Brain (organoid and tissue), 16 donors: ENCODE measurements at places on chromosomes 5 and 9. TPM values are rescaled to one million over a fixed set of nuclear protein-coding genes. Genes with fewer than 3 reads are reported as not detected.

- DNase-seq, result no peak
Observed at GRCh38 chr5:84303315-84303714, 81.4 kb downstream of the EDIL3 start.

GRCh38 chr9:96383165-96383942, at the start of gene SLC35D2:
Gene SLC35D2, minus strand, starts transcription at chr9:96383711. Its CDS starts 77 bp downstream, at chr9:96383634.
- no peak for DNase-seq

DNA sequence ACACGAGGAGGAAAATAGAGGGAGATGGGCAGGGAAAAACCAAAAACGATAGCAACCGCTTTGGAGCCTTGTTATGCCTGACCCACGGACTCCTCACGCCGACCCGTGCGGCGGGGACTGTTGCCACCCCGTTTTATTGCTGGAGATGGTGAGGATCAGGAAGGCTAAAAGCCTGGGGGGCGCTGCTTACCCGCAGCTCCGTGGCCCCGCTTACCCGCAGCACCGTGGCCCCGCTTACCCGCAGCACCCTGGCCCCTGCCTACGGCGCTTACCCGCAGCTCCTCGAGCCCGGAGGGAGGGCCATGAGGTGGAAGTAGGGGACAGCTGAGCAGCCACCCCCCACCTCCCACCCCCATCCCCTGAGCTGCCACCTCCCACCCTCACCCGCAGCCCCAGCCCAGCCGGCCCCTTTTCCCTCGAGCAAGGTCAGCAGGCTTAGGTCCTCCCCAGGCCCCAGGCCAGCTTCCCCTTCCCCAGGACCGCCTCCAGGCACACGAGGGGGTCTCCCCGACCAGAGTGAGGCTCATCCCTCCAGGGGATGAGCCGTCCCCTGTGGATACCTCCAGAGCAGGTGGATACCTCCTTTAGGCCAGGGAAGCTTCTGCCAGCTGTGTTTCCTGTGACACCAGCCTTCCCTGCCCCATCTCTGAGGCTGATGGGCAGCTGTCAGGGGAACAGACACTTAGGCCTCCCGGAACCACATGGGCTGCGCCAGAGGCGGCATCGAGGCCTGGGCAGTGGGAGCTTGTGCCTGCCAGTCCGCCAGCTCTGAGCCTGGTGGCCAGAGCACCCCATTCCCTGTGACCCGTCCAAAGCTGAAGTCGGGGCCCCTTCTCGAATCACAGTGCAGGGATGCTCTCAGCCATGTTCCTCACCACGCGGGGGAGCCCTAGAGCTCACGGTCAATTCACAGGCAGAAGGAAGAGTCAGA, 92.3 kb downstream of the LMX1B start:
- DNase-seq, result no peak

- no peak for DNase-seq
Observed at GRCh38 chr5:73816656-73817420, 190.8 kb downstream of the ARHGEF28 start.

GRCh38 chr5:125835293-125836172, 587.7 kb upstream of the GRAMD2B start:
- peak; percentile 77 for DNase-seq

- peak; percentile 95 for DNase-seq
Observed at GRCh38 chr5:95280401-95281095, 4.3 kb downstream of the MCTP1 start.

DNA sequence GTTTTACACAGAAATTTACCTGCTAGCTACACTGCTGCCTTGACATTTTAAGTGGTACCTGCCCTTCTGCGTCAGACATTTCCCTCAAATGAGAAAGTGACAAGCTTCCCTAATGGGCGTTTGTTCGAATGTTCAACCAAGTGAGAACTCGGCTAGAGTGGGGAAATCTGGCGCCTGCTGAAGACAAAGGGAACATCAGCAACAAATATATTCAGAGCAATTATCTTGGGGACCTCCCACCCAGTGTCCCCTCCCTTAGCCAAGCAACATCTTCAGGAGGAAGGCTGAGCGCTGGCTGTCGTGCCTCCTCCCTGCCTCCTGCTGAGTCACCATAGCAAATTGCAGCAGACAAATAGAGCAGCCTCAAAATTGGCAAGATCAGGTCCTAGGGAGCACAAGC, 57.1 kb downstream of the MFAP3 start:
- DNase-seq, result no peak

DNA sequence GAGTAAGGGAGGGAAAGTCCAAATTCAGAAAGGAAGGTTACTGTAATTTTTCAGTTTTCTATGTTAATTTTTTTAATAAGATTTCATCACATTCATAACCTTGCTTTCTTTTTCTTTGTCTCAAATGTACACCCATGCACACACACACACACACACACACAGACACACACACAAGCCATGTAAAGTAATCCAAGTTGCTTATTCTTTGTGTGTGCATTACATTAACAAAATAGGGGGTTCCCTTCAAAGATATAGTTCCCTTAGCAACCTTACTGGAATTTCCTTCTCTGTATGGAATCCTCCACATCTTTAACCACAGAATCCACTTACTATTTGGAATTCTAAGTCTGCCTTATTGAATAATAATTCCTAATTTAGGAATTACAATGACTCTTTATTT, 32.7 kb downstream of the ZNF366 start:
- DNase-seq, result no peak

GRCh38 chr5:74319076-74319475, 321.5 kb downstream of the ENC1 start:
- no peak for DNase-seq

GRCh38 chr9:84940294-84940693, 270.8 kb downstream of the NTRK2 start:
- DNase-seq, result no peak

- DNase-seq, result no peak
Observed at GRCh38 chr5:68282001-68282400, 66.4 kb downstream of the PIK3R1 start.

- DNase-seq, result no peak
Observed at GRCh38 chr9:130259044-130259443, 6.5 kb upstream of the HMCN2 start.

DNA sequence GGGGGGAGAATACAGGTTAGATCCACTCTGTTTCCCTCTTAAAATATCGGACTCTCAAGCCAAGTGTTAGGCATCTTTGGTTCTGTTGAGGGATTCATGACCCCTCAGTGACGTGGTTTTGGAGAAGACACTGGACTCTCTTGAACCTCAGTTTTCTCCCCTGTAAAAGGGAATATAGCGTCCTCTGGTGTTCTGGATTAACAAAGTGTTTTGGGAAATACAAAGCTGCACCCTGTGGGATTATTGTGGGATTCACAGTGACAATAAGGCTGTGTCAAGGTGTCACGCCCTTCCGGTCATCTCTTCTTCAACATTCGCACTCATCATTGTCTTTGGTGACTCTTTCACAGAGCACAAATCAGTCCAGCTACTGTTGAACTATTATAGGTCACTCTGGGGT, 139.0 kb downstream of the IRX1 start:
- no peak for DNase-seq

GRCh38 chr9:34370970-34371880, 5.5 kb downstream of the MYORG start:
- no peak for DNase-seq

GRCh38 chr9:1087120-1087881, 37.1 kb downstream of the DMRT2 start:
- no peak for DNase-seq

GRCh38 chr9:136153381-136154065, 34.8 kb upstream of the TMEM250 start:
- DNase-seq, result no peak

Gene IL4
- not detected for polyA plus RNA-seq

Gene PDGFRB
- 32.0 TPM for polyA plus RNA-seq

Gene PDE6A
- 1.5 TPM for polyA plus RNA-seq

Gene SLF1
- 6.5 TPM for polyA plus RNA-seq

Gene DAP
- polyA plus RNA-seq, result 155 TPM

Gene CARTPT
- polyA plus RNA-seq, result 7.9 TPM

Gene IL33
- polyA plus RNA-seq, result 0.78 TPM

Gene PPIC
- 2.9 TPM for polyA plus RNA-seq
